Activated CD4-positive, alpha-beta T cell treated with anti-CD3 and anti-CD28 coated beads, Interleukin-2, amount 50 U/mL, for 48 hours (primary cell): ENCODE measurements at places on chromosomes 16 and 17.

DNA sequence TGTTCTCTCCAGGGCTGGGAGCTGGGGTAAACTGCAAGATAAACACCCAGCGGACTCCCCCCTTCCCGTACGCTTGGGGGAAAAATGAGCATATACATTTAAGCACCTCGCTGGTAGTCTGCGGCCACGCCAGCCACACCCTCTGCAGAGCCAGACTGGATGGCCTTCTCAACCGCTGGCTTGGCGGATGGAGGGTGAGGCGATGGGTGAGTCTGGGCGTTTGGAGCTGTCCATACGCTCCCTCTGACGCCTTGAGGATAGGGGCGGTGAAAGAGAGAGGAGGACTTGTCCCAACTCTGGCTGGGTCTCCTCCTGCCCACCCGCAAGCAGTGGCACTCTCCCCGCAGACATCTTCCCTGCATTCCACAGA lies 1.0 kb downstream of the ITGA3 start:
- no peak for DNase-seq

DNA sequence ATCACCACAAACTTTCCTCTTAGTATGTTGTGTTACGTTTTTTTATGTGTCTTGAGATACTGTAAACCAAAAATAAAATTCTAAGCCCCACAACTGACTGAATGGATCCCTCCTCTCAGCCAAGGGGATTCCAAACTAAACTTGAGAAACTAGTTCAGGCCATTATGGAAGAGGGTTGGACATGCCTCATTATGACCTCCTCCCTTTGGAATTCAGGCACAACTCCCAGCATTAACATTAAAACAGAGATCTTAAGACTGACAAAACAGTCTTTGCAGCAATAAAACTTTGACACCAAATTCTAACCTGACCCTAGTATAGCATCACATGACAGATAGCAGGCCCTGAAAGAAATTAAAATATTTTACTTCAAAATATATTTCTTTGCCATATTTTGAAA lies 51.1 kb upstream of the SLC47A1 start:
- no peak for DNase-seq

GRCh38 chr16:54050459-54051210 lies 236.0 kb downstream of the IRX3 start:
- DNase-seq, result no peak

GRCh38 chr16:4787627-4788482 lies at the start of gene SEPTIN12:
Gene SEPTIN12, minus strand, starts transcription at chr16:4788345. Its CDS starts 700 bp downstream, at chr16:4787645.
- DNase-seq, result no peak

DNA sequence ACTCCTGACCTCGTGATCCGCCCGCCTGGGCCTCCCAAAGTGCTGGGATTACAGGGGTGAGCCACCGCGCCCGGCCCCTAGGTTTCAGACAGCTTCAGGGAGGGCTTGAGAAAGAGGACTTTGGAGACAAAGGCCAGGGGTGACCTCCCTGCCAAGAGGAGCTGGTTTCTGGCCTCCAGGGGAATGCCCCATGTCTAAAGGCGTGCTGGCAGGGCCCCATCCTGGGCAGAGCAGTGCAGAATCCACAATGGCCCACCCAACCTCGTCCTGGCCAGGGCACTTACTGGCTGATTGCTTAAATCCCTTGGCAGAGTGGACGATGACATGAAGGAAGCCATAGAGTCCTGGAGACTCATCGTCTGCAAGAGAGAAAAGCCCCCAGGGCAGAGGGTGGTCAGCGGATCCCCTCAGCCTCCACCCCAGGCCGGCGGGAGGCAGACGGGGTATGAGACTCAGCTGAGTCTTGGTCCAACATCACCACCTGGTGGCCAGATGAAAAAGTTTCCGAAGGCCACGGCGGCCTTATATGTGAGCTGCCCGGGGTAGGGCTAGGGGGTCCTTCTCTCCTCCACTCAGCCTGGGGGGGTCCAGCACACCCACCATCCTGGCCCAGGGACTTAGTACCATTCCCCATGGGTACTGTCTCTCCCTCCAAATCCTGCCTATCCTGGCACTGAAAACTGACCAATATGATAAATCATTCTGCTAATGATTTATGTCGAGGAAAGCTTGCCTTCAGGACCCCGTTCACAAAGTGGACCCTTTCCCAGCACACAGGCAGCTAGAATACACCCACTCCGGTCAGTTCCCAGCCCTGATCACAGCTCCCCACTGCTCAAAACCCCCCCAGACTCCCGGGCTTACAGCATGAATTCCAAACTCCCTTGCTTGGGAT lies 59.1 kb downstream of the TIMM22 start:
- DNase-seq, result peak; percentile 58

DNA sequence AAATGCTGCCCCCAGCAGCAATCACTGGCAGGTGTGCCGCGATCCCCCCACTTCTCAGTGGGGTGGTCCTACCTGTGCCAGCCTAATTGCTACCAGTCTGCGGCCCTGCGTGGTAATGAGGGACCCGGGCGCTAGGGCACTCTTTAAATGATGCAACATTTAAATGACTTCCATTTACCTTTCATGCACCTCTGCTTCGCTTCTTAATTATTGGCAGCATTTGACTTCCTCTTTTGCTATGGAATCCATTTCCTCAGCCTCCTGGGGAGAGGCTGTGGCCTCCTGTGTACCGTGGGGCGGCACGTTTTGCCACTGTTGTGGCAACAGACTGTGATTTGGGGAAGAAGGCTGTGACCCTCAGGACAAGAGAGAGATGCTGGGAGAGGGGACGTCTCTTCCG lies 86.1 kb downstream of the RPA1 start:
- DNase-seq, result no peak

- no peak for DNase-seq
Observed at GRCh38 chr16:23858542-23858941, 22.8 kb downstream of the PRKCB start.

DNA sequence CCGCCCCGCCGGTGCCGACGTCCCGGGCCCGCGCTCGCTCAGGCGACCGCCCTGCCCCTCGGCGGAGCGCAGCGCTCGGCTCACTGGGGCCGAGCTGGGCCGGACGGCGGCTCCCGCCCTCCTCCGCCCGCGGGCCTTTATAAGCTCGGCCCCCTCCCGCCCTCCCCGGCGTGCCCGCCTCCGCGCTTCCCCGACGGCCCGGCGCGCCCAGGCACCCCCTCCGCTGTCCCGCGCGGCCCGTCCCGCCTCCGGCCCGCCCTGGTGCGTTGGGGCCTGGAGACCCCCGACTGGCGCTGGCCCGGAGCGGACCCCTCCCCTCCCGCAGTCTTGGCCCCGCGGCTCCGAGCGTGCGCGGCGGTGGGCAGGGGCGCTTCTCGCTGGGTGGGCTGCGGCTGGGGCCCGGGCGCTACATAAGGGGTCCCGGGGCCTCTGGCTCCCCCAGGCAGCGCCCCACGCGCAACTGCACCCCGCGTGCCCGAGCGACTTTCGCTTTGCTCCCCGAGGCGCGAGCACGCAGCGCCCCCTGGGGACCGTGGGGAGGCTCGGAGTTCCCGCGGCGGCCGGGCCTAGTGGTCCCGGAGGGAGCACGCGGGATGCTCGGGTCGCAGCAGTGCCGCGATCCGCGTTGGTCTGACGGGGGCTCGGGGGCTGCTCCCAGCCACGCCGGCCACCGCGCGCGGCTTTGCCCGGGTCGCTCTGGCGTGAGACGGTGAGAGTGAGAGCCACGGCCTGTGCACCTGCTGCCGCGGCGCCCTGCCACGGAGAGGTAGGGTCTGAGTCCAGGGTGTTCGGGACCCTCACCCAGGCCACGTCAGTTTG lies at the start of gene PIEZO1:
TSS of gene PIEZO1 (minus strand) at position 115 of the 819 bp plus-strand sequence. CDS start 256 bp downstream, outside the sequence.
- DNase-seq, result peak; percentile 78

DNA sequence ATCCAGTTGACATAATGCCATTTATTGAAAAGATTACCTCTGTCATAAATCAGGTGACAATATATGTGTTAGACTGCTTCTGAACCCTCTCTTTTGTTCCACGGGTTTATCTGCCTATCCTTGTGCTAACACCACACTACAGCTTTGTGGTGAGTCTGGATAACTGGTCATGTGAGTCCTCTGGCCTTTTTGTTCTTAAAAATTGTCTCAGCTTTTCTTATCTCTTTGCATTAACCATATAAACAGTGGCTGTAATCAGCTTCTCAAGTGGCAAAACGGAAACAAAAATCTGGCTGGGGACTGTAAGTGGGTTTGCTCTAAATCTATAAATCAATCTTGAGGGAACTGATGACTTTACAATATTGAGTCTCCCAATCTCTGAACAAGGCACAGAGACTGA lies 44.6 kb downstream of the STX8 start:
- no peak for DNase-seq

DNA sequence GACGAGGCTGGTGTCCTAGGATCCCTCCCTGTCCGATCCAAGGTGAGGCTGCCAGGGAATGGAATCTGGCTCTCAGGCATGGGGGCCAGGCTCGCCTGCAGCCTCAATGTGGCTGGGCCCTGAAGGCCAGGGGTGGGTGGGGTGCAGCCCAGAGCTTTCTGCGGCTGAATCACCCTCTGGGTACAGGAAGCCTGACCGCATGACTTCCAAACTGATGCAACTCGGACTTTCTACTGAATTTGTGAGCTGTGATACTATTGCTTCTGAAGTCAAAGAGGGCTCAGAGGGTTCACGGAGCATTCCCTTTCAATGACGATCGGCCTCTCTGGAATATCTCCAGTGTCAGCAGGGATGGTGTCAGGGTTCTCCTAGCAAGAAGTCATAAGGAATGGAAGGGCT lies 123.7 kb downstream of the METRNL start:
- no peak for DNase-seq

DNA sequence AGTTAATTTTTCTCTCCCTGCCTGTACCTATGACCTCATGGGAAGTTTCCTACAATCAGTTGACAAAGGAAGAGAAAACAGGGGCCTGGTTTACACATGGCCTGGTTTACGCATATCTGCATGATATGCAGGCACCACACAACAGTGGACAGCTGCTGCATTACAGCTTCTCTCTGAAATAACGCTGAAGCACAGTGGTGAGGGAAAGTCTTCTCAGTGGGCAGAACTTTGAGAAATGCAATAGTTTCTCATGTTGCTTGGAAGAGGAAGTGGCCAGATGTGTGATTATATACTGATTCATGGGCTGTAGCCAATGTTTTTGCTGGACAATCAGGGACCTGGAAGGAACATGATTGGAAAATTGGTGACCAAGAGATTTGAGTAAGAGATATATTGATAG lies 324.1 kb upstream of the GOT2 start:
- no peak for DNase-seq

DNA sequence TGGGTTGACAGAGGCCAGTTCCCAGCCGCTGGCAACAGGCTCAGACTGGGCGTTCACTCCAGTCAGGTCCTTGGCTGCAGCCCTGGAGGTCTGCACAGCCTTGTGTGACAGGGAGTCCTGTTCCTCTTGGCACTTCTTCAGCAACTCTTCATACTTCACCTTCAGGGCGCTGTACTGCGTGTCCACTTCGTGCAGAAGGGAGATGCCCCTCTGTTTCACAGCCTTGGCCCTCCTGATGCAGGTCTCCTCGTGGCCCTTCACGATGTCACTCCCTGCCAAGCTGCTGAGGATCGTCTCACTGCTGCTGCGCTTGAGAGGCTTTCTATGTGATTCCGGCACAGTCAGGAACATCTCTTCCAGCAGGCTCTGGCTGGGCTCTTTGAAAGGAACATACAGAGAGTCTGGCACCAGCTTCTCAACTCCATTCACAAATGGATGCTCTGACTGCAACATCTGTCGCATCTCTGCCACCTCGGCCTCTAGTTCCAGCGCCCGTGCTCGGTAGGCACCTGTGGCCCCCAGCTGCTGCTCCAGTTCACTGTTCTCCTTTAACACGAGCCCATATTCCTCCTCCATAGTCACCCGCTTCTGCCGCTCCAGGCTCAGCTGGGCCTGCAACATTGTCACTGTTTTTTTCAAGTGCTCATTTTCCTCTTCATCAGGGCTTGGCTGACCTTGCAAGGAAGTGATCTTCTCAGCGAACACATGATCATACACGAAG lies 27.2 kb downstream of the CDR2 start:
- no peak for DNase-seq

GRCh38 chr17:75842963-75843576 lies 1.1 kb downstream of the UNC13D start:
- DNase-seq, result peak; percentile 34

GRCh38 chr17:78738278-78738677 lies 43.8 kb downstream of the CYTH1 start:
- DNase-seq, result no peak

DNA sequence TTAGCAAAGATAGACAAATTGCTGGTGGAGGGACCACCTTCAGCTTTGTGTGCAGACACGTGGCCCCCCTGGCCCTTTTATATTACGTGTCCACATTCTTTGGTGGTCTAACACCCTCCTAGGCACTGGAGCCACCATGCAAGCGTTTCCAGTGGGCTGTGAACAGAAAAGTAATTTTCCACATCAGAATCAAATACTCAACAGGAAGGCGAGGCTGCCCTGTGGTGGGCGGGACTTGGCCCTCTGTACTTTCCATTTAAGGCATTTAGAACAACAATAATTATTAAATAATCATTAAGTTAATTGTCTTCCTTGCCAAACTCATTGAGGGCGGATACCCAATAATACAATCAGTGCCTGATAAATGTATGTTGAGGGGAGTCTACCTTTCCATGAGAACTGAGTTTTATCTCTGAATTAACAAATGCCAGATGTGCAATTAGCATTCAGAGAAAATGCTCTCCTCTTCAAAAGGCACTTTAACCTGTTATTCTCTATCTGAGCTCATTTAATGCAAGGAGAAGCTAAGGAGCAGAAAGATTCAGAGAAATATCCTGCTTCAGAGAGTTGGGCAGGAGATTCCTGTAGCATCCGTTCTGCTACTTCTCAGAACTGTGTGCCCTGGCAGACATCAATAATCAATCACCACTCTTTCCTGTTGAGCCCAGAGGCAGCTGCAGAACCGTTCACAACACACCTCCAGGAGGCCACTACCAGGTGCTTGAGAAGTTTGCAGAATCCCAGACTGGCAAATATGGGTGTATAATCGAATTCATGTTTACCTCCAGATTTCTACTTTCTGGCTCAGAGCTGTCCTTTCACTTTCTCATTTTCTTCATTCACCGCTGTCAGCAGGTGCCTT lies 109.4 kb downstream of the CMIP start:
- no peak for DNase-seq

DNA sequence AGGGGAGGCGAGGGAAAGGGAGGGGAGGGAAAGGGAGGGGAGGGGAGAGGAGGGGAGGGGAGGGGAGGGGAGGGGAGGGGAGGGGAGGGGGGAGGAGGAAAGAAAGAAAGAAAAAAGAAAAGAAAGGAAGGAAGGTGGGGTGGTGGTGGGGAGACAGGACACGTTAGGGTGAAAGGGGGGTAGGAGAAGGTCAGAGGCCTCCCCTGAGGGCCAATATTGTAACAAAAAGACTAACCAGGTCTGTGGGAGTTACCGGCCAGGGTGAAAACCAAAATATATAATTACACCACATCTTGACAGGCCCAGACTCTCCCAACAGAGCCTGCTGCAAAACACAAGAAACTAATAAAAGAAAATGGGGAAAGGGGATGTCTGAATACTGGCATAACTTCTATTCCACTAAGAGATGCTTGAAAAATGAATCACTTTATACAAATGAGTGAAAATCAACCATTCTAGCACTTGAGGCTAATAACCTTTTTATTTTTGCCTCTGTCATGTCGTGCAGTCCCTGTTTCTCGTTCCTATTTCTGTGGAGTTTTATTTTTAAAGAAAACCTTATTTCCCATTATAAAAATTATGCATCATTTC lies 10.0 kb downstream of the WDR45B start:
- no peak for DNase-seq
